Activated CD4-positive, alpha-beta memory T cell treated with anti-CD3 and anti-CD28 coated beads, Interleukin-2, amount 10 ng/mL, durations not matched to agents 7 days and 5 days (primary cell): ENCODE measurements at places on chromosomes 6 and 20. TPM values are rescaled to one million over a fixed set of nuclear protein-coding genes. Genes with fewer than 3 reads are reported as not detected.

The KIAA0408 gene
- total RNA-seq, result 12.2 TPM

The GGTLC1 gene
- not detected for total RNA-seq

The TCP11 gene
- total RNA-seq, result not detected

The TRIM31 gene
- not detected for total RNA-seq

The LY6G6D gene
- total RNA-seq, result not detected

The SLC26A8 gene
- total RNA-seq, result not detected

The COL12A1 gene
- total RNA-seq, result not detected

The MAS1 gene
- not detected for total RNA-seq

- H3K4me1 ChIP-seq, result no peaks in the 10 kb centered on the region
- no peaks in the 10 kb centered on the region for H3K27me3 ChIP-seq
- DNase-seq, result no peak
- no peak overlapping the region for H3K4me3 ChIP-seq
Measured at GRCh38 chr6:88636871-88637270, 326.5 kb downstream of the RNGTT start.

DNA sequence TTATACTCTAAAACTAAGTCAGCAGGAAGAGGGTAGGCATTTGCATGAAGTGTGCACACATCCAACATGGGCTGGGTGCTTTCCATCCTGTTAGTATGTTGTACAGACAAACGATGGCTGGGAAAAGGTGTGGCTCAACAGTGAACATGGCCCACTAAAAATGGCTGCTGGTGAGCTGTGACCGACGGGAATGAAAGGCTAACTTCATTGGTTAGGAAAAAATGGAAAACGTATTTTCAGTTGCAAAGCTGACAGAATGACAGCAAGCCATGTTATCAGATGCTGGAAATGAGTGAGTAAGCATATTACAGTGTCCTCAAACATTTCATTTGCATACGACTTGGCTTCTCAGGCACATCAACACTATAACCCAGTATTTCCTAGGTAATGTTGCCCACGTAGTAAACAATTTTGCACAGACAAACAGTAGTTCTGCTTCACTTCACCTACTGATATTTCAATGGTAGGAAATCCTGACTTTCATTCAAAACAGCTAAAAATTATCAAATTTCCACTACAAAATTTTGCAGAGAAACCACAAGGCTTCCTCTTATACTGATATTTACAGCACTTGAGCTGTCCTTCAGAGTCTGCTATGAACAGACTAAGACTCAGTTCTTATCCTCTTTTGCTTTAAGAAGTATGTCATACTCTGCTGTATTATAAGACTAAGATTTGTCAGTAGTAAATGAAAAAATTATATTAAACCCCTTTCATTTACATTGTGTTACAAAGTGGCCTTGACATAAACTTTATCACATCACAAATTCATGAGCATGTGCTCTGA, 98.9 kb downstream of the IRF4 start:
- H3K4me1 ChIP-seq, result peaks cover 79% of the 10 kb centered on the region
- peaks cover 39% of the 10 kb centered on the region for H3K36me3 ChIP-seq
- no peaks in the 10 kb centered on the region for H3K27me3 ChIP-seq
- peak overlapping the region; percentile 45 for H3K4me3 ChIP-seq
- peak; percentile 42 for DNase-seq
- H3K27ac ChIP-seq, result peak overlapping the region; percentile 93

- H3K36me3 ChIP-seq, result peaks cover 26% of the 10 kb centered on the region
- H3K4me1 ChIP-seq, result peaks cover 68% of the 10 kb centered on the region
- no peaks in the 10 kb centered on the region for H3K27me3 ChIP-seq
- peak; percentile 75 for DNase-seq
- H3K27ac ChIP-seq, result peak overlapping the region; percentile 91
Measured at GRCh38 chr20:1674361-1674760, 16.8 kb upstream of the SIRPG start.

DNA sequence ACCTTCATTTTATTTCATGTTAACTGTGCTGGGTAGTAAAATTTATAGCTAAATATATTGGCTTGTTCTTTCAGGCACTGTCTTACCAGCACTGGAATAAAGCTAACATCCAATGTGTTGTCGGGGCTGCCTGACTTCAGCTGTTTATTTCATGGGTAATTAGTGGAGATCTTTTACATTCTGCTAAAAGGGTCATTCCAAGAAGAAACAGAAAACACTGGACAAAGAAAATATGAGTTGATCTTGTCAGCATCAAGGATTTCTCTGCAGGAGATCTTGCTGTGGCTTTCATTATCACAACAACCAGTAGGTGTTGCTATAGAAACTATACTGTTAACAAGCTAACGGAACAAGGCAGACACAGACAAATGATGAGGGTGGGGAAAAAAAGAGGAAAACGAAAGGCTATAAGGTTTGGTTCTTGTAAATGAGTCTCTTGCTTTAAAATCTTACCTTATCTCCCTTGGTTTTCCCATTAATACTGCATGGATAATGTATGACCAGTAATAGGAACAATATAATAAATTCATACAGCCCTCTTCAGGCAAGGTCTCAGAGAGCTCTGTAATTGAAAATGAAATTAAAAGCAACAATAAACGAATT, 206.8 kb downstream of the SIM1 start:
- H3K27ac ChIP-seq, result no peak overlapping the region
- H3K4me3 ChIP-seq, result peak overlapping the region; percentile 59
- H3K36me3 ChIP-seq, result no peaks in the 10 kb centered on the region
- H3K27me3 ChIP-seq, result peaks cover 1% of the 10 kb centered on the region
- peaks cover 19% of the 10 kb centered on the region for H3K4me1 ChIP-seq

DNA sequence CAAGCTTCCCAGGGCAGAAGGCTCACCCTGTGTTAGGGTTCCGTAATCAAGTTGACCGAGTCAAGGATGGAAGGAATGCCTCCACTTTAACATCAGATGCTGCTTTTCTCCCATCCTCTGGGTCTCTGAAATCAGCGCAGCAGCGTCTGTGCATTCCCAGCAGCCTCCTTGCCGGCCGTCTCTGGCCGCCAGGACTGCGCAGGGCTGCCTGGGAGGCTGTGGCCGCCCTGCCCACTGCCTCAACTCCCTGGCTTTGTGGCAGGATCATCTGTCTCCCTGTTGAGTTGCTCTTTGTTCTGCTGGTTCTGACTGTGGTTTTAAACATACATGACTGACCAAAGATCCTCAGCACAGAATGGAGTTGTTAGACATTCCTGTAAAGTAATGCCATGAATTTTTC, 56.5 kb downstream of the DLL1 start:
- H3K27me3 ChIP-seq, result no peaks in the 10 kb centered on the region
- H3K36me3 ChIP-seq, result no peaks in the 10 kb centered on the region
- H3K4me1 ChIP-seq, result no peaks in the 10 kb centered on the region
- no peak overlapping the region for H3K27ac ChIP-seq
- DNase-seq, result no peak

DNA sequence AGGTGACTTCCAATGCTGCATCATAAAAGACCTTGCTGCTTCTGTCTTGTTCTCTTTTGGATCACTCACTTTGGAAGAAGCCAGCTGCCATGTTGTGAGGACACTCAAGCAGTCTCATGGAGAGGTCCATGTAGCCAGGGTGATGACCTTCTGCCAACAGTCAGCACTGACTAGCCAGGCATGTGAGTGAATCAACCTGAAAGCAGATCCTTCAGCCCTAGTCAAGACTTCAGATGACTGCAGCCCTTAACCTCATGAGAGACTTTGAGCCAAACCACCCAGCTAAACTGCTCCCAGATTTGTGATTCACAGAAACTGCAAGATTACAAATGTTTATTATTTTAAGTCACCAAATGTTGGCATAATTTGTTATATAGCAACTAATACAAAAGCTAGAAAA, 86.0 kb upstream of the IYD start:
- DNase-seq, result no peak
- no peaks in the 10 kb centered on the region for H3K36me3 ChIP-seq
- H3K27me3 ChIP-seq, result peaks cover 33% of the 10 kb centered on the region
- H3K4me3 ChIP-seq, result no peak overlapping the region
- no peak overlapping the region for H3K27ac ChIP-seq

DNA sequence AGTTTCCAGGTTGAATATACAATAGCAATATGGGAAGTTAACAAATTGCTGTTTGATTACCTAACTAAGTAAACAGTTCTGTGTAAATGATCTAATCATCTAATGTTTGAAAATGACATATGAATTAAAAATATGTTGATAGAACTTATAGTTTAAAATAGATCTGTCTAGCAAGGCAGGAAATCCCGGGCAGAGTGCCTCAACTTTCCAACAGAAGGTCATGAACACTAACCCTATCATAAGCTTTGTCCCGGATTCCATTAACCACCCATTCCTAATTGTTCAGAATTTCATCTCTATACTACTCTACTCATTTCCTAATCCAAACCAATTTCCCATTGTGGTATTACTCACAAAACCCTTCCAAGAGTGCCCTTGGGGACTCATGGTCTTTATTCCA, 10.2 kb downstream of the TAAR1 start:
- H3K36me3 ChIP-seq, result no peaks in the 10 kb centered on the region
- H3K27ac ChIP-seq, result no peak overlapping the region
- H3K4me1 ChIP-seq, result peaks cover 7% of the 10 kb centered on the region

- H3K36me3 ChIP-seq, result peaks cover 19% of the 10 kb centered on the region
- peaks cover 26% of the 10 kb centered on the region for H3K4me1 ChIP-seq
- no peak overlapping the region for H3K4me3 ChIP-seq
- no peaks in the 10 kb centered on the region for H3K27me3 ChIP-seq
- no peak overlapping the region for H3K27ac ChIP-seq
Measured at GRCh38 chr20:25049261-25050060, 8.5 kb downstream of the ACSS1 start.

- no peak for DNase-seq
- no peak overlapping the region for H3K4me3 ChIP-seq
- H3K36me3 ChIP-seq, result no peaks in the 10 kb centered on the region
- H3K27me3 ChIP-seq, result no peaks in the 10 kb centered on the region
- H3K27ac ChIP-seq, result no peak overlapping the region
- no peaks in the 10 kb centered on the region for H3K4me1 ChIP-seq
Measured at GRCh38 chr6:101676187-101676586, 282.7 kb downstream of the GRIK2 start.

DNA sequence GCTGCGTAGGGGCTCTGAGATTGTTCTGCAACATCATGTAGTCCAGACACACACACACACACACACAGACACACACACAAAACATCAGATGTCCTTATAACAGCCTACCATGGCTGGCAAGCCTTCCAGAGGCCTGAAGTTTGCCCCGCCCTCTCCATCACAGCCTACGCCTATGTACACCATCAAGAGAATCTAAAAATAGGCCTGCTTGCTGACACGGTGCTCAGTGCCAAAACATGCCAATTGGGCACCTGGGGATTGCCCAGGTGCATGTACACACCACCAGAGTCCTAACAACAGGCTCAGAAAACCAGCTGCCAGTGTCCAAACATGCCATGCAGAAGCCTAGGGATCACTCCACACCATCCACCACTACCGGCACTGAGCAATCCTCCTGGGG, 391.7 kb upstream of the SPTLC3 start:
- no peaks in the 10 kb centered on the region for H3K27me3 ChIP-seq
- H3K27ac ChIP-seq, result no peak overlapping the region
- no peaks in the 10 kb centered on the region for H3K36me3 ChIP-seq
- H3K4me3 ChIP-seq, result no peak overlapping the region

GRCh38 chr20:21049305-21049828, 56.8 kb downstream of the LINC00237 start:
- H3K4me1 ChIP-seq, result no peaks in the 10 kb centered on the region
- peaks cover 14% of the 10 kb centered on the region for H3K27me3 ChIP-seq
- DNase-seq, result no peak
- no peak overlapping the region for H3K27ac ChIP-seq
- H3K4me3 ChIP-seq, result no peak overlapping the region

DNA sequence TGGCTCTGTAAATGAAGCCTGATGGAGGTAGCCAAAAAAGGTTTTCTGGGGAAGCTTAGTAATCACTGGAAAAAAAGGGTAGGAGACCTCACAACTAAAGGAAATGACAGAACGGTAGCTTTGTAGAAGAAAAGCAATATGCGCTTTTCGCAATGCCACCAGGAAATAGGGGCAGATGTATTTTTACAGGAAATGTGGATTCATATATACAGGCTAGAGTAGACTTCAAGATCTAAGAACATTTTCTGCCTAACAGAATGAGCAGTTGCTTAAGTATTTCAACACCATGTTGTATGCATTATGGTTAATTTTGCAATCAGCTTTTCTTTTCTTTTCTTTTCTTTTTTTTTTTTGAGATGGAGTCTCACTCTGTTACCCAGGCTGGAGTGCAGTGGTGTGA, 219.6 kb downstream of the CD83 start:
- no peak for DNase-seq
- no peaks in the 10 kb centered on the region for H3K36me3 ChIP-seq
- H3K4me1 ChIP-seq, result no peaks in the 10 kb centered on the region
- H3K4me3 ChIP-seq, result no peak overlapping the region
- H3K27ac ChIP-seq, result no peak overlapping the region

DNA sequence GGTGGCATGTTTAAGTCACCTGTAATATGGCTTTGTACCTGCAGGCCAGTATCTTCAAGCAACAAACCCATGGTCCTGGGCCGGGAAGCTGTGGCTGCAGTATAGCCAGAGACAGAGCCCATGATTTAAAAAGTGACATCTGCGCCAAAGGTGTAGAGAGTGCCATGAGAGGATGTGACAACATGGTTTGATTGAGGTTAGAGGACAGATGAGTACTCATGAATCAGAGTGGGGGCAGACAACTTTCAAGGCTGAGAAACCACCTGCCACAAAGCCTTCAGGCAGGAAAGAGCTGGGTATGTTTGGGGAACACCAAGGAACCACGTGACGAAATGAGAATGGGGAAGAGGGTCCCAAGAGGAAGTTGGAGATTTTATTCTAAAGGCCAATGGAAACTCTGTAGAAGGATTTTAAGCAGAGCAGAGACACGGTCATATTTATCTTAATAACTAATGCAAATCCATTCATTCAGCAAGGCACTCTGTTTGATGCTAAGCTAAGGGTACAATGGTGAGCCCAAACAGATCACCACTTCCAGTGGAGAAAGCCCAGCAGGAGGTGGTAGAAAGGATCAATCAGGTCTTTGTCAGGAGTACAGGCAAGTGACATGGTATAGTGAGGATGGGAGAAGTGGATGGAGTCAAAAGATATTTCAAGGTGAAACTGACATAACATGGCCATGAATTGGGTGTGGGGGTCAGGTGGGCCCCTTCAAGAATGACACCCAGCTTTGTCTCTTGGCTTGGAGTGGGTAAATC, 3.4 kb upstream of the MICAL1 start:
- peak; percentile 59 for DNase-seq
- no peaks in the 10 kb centered on the region for H3K27me3 ChIP-seq
- peaks cover 39% of the 10 kb centered on the region for H3K36me3 ChIP-seq

- H3K27me3 ChIP-seq, result no peaks in the 10 kb centered on the region
- no peak for DNase-seq
- H3K27ac ChIP-seq, result no peak overlapping the region
- peaks cover 64% of the 10 kb centered on the region for H3K4me1 ChIP-seq
- no peaks in the 10 kb centered on the region for H3K36me3 ChIP-seq
Measured at GRCh38 chr20:53655625-53656292, 62.1 kb upstream of the ZNF217 start.

GRCh38 chr6:132650429-132650828, 8.6 kb downstream of the TAAR1 start:
- no peaks in the 10 kb centered on the region for H3K36me3 ChIP-seq
- no peak overlapping the region for H3K27ac ChIP-seq
- H3K4me3 ChIP-seq, result no peak overlapping the region
- DNase-seq, result no peak
- H3K4me1 ChIP-seq, result peaks cover 7% of the 10 kb centered on the region
